A549 treated with ZK216348 at 1 μM for 4 hours (cell line): ENCODE measurements at places on chromosomes 2 and 18. TPM values are rescaled to one million over a fixed set of nuclear protein-coding genes. Genes with fewer than 3 reads are reported as not detected.

The LMAN2L gene
- 19.3 to 24.3 TPM (median 21.9 TPM) in 5 replicates for total RNA-seq

The VAMP8 gene
- 14.1 to 23.2 TPM (median 16.8 TPM) in 5 replicates for total RNA-seq

The SPATA3 gene
- not detected in 5 replicates for total RNA-seq

The MC2R gene
- total RNA-seq, result not detected in 5 replicates

The OR6B2 gene
- total RNA-seq, result not detected in 5 replicates

The IL1RL2 gene
- not detected in 5 replicates for total RNA-seq

The LRATD1 gene
- 0.07 TPM in 1 of 5 replicates, not detected in the others for total RNA-seq

The TNP1 gene
- total RNA-seq, result not detected in 5 replicates

The MC4R gene
- not detected in 5 replicates for total RNA-seq
